ENCODE measurements at places on chromosomes 16 and 17.

DNA sequence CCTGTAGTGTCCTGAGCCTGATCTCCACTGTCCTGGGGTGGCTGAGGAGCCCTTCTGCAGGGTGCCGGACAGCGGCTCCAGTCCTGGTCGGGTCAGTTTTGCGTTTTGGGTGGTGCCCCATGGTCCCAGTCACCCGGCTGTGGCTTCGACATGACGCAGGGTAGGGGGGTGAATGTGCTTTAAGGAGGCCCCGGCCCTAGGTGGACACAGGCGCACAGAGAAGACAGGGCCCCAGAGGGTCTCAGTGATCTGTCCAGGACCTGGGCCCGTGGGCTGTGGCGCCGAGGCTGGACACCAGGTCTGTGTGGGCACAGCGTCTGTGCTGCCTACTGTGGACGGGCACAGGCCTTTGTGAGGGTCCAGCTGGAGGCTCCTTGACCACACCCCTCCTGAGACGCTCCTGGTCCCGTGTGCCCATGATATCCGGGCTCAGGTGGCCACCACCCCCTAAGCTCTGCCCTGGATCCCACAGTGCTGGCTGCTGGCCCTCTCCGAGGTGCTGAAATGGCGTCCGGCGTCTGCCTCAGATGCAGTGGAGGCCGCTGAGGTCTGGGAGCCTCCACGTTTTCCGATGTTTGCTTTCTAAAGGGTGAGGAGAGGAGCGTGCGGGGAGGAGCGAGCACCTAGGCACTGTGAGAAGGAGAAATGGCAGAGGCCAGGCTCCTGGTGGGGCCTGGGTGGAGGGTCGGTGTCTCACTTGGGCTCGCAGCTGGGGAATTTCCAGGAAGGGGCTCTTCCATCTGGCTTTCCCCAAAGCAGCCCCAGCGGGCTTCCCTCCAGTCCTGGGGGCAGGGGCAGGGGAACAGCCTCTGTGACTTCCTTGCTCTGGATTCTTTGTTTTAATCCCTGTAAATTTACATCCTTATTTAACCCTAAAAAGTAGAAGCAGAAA, 56.1 kb upstream of the ACSF3 start:
- peak; percentile 8 for DNase-seq

DNA sequence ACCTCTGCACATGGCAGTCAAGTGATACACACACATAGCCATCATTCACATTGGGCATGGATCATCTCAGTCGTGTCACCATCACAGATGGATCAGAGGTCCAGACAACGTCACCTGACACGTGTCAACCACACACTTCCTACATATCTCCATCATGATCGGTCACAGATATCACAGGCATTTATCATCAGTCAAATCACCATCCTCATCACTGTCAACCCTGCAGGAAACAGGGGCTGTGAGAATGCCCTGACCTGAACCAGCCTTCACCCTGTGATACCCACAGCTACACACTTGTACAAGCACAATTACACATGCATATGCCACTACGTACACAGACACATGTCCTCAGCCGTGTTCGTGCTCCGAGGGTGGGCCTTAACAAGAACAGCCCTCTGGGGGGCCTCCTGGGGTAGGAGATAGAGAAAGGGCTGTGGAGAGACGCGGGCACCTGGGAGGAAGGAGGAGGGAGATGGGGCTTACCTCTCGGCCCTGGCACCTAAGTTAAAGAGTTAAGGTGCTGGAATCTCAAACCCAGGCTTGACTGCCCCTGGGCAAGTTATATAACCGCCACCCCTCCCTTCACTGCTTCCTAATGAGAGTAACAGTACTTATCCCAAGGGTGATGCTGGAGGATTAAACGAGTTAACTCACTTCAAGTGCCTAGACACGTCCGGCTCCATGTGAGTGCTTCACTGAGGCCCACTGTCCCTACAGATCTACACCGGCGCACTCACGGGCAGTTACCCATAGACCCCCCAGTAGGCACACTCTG, 1.1 kb downstream of the SLC12A4 start:
- DNase-seq = no peak

DNA sequence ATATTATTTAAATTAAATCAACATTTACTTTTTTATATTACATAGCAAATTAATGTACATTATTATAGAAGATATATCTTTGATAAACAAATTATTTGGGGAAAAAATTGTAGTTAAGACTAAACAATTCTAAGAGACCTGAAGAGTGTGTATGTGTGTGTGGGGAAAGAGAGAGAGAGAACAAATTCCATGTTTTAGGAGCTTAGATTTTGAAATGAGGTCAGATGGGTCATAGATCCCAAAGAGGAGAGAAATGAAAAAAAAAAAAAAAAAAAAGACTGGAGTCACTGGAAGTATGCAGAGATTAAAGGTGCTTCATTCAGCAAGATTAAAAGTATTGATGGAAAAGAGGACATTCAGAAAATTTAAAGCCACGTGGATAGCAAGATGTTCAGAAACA, 206.8 kb downstream of the CNTNAP4 start:
- DNase-seq = no peak

GRCh38 chr17:38608648-38609047, 2.9 kb upstream of the SRCIN1 start:
- no peak for DNase-seq

GRCh38 chr17:43766413-43767052, 7.9 kb upstream of the SOST start:
- peak; percentile 69 for DNase-seq

DNA sequence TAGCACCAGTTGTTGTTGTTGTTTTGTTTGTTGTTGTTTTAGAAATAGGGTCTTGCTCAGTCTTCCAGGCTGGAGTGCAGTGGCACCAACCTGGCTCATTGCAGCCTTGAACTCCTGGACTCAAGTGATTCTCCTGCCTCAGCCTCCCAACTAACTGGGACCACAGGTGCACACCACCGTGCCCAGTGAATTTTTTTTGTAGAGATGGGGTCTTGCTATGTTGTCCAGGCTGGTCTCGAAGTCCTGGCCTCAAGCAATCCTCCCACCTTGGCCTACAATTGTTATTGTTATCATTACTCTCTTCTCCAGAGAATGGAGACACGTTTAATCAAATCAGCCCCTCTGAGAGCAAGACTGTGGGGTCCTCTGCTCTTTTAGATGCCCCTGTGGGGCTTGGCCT, 42.7 kb upstream of the EMP2 start:
- DNase-seq = no peak
